ENCODE measurements at places on chromosomes 16 and 17.

GRCh38 chr16:85968041-85968920 is 69.3 kb downstream of the IRF8 start:
- no peak for DNase-seq

GRCh38 chr17:40323391-40324381 is 14.7 kb downstream of the RARA start:
- no peak for DNase-seq

GRCh38 chr16:31274831-31275816 is 15.3 kb downstream of the ITGAM start:
- no peak for DNase-seq

DNA sequence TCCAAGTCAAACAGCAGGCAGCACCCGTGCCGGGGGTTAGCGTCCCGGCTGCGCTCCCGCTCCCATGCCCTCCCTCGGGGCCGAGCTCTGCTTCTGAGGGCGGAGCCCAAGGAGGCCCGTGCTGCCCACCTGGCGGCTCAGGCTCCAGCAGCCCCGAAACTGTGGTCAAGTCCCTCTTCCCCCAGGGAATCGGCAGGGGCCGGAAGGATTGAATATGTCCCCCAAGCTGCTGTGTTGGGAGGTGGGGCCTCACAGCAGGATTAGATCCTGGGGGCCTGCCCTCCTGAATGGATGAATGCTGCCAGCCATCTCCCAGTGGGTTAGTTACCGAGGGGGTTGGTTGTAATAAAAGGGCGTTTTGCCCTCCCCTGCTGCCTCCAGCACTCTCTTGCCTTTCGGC is 33.9 kb downstream of the MAP2K3 start:
- DNase-seq, result no peak

DNA sequence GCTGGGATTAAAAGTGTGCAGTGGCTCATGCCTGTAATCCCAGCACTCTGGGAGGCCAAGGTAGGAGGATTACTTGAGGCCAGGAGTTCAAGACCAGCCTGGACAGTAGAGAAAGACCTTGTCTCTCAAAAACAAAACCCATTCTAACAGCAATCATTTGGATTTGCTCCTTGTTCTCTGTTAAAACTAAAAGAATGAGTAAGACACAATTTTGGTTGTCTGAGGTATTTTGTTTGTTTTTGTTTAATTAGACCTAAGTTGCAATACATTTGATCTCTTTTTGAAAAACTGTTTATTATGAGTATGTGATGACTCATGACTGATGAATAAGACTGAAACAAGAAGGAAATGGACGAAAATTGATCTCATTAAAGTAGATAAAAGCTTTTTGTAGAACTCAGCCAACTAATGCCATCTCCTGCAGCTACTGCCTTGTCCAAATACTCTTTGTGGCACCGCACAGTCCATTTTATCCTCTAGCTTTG is 29.0 kb downstream of the GLG1 start:
- DNase-seq, result no peak

- no peak for DNase-seq
Measured at GRCh38 chr17:77444628-77444983, 303.8 kb downstream of the SEC14L1 start.

GRCh38 chr17:17685775-17686291 is 4.6 kb downstream of the RAI1 start:
- DNase-seq, result no peak

DNA sequence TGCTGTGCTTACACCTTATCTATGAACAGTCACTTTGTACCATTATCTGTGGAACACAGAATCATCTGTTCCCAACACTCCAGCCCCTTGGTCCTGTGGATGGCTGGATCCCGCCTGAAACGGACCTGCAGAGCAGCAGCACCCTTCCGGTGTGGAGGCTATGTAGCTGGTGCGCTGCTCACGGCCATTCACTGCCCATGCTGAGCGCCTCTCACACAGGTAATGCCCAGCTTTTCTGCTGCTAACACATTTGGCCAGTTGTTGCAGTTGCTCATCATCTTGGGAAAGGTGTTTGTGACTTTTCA is 11.4 kb upstream of the PLK1 start:
- peak; percentile 46 for DNase-seq

GRCh38 chr17:46200197-46200596 is 7.0 kb upstream of the KANSL1 start:
- no peak for DNase-seq

- DNase-seq, result no peak
Measured at GRCh38 chr16:55746081-55746480, 86.8 kb downstream of the CES1 start.

DNA sequence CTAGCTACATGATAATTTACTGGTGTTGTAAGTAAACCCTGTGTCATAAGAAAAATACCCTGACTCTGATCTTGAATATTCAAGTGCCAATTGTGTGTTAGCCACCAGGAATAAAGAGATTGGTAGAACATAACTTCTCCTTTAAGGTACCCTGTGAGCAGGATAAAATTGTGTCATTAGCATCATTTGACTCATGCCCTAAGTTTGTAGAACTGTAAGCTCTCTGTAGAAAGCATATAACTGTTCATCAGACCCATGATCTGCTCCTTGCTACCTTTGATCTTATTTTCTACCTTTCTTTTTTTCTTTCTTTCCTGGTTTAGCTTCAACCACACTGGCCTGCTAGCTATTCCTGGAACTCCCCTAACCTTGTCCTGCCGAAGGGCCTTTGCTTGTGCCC is 35.8 kb downstream of the PTRH2 start:
- DNase-seq, result no peak

DNA sequence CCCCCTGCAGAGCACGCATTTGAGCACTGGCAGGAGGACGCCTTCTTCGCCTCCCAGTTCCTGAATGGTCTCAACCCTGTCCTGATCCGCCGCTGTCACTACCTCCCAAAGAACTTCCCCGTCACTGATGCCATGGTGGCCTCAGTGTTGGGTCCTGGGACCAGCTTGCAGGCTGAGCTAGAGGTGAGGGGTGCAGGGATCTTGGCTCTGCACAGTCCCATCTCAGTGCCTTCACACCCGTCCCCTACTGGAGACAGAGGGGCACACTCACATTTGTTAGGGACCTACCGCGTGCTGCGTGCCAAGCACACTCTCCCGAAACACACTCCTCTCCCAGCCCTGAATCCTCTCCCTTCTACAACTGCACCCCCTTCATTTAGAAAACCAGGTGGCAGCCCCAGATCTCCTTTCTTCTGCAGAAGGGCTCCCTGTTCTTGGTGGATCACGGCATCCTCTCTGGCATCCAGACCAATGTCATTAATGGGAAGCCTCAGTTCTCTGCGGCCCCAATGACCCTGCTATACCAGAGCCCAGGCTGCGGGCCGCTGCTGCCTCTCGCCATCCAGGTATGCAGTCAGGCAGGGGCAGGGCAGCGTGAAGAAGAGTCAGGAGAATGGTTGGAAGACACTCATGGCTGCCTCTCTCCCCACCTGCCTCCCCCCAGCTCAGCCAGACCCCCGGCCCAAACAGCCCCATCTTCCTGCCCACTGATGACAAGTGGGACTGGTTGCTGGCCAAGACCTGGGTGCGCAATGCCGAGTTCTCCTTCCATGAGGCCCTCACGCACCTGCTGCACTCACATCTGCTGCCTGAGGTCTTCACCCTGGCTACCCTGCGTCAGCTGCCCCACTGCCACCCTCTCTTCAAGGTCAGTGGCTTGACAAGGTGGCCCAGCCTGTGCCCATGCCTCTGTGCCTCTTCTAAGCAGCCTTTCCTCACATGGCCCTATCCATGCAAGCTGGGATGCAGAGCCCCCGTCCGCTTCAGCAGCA is 6.3 kb downstream of the ALOX15B start:
- no peak for DNase-seq

DNA sequence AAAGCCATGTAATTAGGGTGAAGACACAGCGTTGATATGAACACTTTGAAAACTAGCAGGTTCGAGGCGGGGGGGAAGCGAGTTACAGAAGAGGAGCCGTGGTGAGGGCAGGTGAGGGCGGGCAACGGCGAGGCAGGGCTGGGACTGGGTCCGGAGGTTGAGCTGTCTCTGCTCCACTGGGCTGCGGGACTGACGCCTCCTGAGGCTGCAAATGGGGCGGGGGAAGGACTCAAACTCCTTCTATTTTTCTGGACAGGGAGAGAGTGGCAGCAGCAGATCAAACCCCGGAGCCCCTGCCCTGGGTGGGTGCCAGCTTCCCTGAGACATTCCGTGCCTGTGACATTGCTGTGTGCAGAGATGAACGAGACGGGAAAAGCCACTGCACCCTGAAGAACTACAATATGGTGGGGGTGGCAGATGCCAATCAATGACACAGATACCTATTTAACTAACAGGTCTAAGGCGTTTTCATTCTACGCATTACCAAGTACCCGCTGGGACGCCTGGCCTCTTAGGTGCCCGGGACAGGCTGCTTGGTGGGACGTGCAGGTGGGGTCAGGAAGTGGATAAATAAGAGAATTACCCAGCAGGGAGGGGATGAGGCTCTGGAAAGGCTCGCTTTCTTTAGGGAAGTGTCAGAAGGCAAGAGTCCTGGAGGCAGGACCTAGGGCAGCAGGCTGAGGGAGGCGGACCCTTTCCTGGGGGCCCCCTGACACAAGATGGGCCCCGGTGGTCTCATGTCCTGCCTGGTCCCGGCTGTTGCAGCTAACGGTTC is 30.4 kb downstream of the RPH3AL start:
- no peak for DNase-seq

DNA sequence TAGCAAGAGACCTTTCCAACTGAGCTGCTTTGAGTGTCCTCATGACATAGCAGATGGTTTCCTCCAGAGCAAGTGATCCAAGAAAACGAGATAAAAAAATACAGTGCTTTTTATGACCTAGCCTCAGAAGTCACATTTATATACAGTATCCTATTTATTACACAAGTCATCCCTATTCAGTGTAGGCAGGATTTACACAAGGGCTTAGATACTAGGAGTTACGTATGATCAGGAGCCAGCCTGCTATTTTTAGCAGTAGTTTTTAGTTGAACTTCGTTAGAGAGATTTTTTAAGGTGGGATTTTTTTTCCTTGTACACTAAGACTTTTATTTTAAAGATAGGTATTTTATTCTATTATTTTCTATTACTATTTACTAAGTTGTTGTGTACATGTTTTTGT is 58.4 kb downstream of the PHKB start:
- no peak for DNase-seq

DNA sequence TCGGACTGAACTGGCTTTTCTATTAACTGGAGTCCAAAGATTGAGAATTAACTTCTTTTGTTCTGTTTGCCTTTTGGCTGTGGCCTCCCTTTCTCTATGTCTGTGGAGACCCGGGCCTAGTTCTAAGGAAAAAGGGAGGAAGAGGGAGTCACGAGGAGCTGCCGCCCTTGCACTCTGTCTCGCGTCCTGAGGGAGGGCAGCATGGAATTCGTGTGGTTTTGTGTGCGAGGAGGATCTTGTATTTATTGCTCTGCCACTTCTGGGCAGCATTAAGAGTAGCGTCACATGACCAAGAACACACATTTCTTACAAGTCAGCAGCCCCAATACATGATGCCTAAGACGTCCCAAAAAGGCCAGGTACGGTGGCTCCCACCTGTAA is 23.6 kb downstream of the METTL22 start:
- no peak for DNase-seq

DNA sequence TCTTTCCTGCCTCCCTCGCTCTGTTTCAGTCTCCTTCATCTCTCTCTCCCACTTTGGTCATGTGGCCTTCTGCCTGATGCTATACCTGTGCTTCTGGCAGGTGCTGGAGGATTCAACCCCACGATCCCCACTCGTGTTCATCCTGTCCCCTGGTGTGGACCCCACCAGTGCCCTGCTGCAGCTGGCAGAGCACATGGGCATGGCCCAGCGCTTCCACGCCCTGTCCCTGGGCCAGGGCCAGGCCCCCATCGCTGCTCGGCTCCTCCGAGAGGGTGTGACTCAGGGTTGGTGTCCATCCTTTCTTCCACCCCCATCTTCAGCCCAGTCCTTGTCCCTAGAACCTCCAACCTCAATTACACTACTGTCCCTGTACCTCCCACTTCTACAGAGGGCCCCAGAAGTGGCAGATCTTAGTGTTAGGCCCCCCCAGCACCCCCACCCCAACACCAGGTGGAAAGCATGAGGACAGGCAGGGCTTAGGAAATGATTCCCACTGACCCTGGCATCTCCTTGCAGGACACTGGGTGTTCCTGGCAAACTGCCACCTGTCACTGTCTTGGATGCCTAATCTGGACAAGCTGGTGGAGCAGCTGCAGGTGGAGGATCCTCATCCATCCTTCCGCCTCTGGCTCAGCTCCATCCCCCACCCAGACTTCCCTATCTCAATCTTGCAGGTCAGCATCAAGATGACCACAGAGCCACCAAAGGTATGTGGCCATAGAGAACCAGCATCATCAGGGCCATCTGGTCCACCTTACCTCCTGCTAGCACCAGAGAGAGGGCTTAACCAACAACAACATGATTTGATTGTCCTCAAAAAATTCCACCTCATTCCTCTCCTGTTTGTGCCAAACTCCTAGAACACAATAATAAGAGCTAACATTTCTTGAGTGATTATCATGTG is 9.7 kb upstream of the KDM6B start:
- no peak for DNase-seq

GRCh38 chr16:17168181-17168580 is 302.6 kb downstream of the XYLT1 start:
- DNase-seq, result no peak

GRCh38 chr17:79006046-79006445 is 3.5 kb downstream of the CANT1 start:
- no peak for DNase-seq

- DNase-seq, result no peak
Measured at GRCh38 chr17:14089179-14089578, 19.9 kb downstream of the COX10 start.

GRCh38 chr17:1545618-1546017 is 17.0 kb downstream of the PITPNA start:
- DNase-seq, result no peak

DNA sequence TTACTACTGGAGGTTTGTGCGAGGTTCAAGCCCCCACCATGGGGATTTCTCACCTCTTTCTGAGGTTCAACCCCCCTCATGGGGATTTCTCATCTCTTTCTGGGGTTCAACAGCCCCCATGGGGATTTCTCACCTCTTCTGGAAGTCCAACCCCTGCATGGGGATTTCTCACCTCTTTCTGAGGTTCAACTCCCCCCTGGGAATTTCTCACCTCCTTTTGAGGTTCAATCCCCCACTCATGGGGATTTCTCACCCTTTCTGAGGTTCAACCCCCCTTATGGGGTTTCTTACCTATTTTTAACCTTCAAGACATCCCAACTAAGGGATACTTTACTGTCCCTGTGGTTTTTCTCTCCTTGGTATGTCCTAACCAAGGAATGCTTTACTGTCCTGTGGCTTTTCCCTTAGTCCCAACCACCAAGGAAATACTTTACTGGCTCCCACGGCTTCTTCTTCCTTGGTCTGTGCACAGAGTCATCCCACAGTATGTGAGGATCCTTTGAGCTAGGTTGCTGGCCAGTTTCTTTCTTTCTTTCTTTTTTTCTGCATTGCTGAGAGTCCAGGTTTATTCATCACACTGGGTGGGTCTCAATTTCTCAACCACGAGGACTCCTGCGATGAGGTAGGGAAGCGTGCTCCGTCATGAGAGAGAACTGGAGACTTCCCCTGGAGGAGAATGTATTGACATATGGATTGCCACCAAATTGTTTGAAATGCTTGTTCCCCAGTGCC is 2140.2 kb downstream of the TP53TG3F start:
- no peak for DNase-seq

- no peak for DNase-seq
Measured at GRCh38 chr16:81936209-81937000, 74.9 kb downstream of the SDR42E1 start.
